ENCODE measurements at places on chromosomes 3 and 15. TPM values are rescaled to one million over a fixed set of nuclear protein-coding genes. Genes with fewer than 3 reads are reported as not detected.

GRCh38 chr3:172251211-172251610, 197.0 kb downstream of the GHSR start:
- no peak for DNase-seq

DNA sequence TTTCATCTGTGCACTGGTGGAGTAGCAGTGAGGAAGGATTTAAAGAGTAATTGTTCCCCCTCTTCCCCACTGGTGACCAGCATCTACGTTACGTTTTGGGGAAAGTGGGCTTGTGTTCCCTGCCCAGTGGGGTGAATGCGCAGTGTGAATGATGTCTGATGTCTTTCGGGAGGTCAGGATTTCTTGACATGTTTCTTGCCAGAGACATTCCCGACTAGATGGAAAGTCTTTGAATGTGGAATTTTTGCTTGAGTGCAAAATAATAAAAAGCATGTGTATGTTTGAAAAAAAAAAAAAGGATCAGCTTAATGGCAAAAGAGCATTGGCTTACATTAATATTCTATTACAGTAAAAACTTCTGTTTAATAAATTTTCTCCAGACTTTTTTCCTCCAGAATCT, 632.2 kb downstream of the FOXP1 start:
- no peak for DNase-seq

DNA sequence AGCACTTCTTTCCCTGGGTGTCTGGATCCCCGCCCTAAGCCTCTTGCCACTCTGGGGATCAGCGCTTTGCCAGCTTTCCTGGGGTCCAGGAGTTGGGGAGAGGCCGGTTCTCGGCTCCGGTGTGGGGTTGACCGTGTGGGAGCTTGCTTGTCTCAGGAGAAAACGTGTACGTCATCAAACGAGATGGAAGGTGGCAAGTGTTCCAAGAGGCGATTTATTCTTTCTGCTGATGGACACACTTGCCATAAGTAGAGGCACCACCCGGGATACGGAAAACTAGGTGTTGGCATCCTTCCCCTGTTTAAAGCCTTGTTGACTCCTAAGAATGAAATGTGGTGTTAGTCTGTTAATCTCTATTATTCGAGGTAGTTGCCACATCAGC, 295 bp downstream of the ZWILCH start:
- peak; percentile 58 for DNase-seq

The TMEM39A gene
- 46.6 TPM for polyA plus RNA-seq

- DNase-seq, result no peak
Observed at GRCh38 chr3:9727041-9727595, 4.4 kb upstream of the BRPF1 start.

The GASK1A gene
- 3.5 TPM for polyA plus RNA-seq

The HRG gene
- polyA plus RNA-seq, result 2.9 TPM

DNA sequence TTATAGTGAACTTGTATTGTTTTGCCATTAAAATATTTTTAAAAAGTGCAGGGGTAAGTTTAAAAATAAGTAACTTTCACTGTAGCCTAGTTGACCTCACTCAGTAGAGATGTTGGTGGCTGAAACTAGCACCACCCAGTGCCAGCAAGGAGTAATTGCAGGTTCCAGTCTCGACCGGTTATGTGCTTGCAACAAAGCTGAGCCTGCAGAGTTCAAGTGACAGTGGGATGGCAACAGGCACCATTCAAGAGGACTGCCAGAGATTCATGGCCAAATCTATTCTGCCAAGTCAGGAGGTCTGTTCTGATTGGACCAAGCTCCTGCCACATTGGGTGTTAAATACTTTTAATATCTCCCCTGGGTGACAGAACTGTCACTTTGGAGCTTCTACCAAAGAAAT, 2.7 kb downstream of the ADAMTS7 start:
- no peak for DNase-seq

The ZNF385D gene
- 12.2 TPM for polyA plus RNA-seq

- no peak for DNase-seq
Observed at GRCh38 chr3:126264381-126264780, 84.0 kb upstream of the ALDH1L1 start.

The ACAN gene
- 3.7 TPM for polyA plus RNA-seq

The ISL2 gene
- 0.06 TPM for polyA plus RNA-seq

The NPRL2 gene
- polyA plus RNA-seq, result 30.1 TPM
